Thyroid gland (tissue), 4 donors: ENCODE measurements at places on chromosomes 7 and 10.

DNA sequence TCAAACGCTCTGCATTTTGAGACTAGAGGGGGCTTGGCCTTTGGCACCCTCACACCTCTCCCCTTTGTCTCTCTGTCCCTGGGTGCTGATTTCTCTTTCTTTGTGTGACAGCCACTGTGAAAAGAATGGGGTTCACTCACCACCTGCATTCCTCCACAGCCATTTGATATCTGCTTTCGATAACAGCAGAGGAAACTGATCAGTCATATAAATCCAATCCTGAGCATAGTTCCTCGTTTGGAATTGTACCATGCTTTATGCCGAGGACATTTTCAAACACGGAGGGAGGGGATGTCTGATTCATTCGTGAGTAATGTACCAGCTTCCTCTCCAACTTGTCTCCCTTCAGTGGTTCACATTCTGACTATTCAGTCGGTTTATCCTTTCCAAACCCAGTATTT, 15.8 kb downstream of the MET start:
- H3K4me3 ChIP-seq: no peak overlapping the region
- H3K36me3 ChIP-seq: no peaks in the 10 kb centered on the region
- H3K27me3 ChIP-seq: no peaks in the 10 kb centered on the region
- H3K4me1 ChIP-seq: peaks cover 20% of the 10 kb centered on the region

GRCh38 chr7:122736183-122736582, 33.5 kb upstream of the RNF148 start:
- H3K4me1 ChIP-seq: no peaks in the 10 kb centered on the region
- no peak for DNase-seq
- no peak overlapping the region for H3K27ac ChIP-seq
- H3K36me3 ChIP-seq: no peaks in the 10 kb centered on the region

GRCh38 chr10:103845972-103846371, 9.4 kb downstream of the SH3PXD2A start:
- H3K27me3 ChIP-seq: no peaks in the 10 kb centered on the region
- H3K4me1 ChIP-seq: peaks cover 2% of the 10 kb centered on the region
- H3K4me3 ChIP-seq: no peak overlapping the region

- H3K36me3 ChIP-seq: no peaks in the 10 kb centered on the region
- no peak overlapping the region for H3K4me3 ChIP-seq
- H3K4me1 ChIP-seq: no peaks in the 10 kb centered on the region
These were observed 26.5 kb upstream of the WNT16 start for GRCh38 chr7:121302214-121302745.

DNA sequence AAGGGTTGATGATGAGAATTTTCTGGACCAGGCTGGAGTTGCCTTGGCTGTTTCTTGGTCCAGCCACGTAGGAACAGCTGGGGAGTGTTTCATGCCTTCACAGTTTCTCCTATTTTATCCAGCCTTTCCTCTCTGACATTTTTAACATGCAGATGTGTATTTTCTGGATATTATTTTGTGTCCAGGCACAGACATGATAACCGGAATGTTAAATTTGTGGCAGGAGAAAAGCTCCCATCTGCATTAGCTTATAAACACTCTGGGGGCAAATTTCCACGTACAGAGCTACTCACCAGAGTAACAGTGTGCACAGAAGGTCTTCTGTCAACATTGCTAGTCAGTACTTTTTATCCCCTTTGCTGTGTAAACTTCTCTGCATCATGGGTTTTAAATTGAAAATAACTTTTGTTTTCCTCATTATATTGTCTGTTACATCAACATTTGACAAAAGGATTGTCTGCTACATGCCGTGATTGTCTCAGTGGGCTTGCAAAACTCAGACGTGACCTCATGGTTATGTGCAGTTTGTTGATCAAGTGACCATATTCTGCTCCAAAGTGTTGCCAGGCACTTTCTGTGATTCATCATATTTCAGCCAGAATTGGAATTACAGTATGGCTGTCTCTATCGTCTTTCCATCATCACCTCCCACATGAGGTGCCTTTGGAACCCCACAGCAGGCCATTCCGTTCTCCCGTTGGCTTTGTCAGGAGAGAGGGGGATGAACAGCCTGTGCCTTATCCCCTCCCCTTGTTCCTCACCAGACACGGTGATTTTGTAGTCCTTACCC, 41.4 kb downstream of the INSYN2A start:
- H3K27me3 ChIP-seq: no peaks in the 10 kb centered on the region
- no peak overlapping the region for H3K27ac ChIP-seq
- H3K4me3 ChIP-seq: no peak overlapping the region
- H3K4me1 ChIP-seq: no peaks in the 10 kb centered on the region
- DNase-seq: no peak

DNA sequence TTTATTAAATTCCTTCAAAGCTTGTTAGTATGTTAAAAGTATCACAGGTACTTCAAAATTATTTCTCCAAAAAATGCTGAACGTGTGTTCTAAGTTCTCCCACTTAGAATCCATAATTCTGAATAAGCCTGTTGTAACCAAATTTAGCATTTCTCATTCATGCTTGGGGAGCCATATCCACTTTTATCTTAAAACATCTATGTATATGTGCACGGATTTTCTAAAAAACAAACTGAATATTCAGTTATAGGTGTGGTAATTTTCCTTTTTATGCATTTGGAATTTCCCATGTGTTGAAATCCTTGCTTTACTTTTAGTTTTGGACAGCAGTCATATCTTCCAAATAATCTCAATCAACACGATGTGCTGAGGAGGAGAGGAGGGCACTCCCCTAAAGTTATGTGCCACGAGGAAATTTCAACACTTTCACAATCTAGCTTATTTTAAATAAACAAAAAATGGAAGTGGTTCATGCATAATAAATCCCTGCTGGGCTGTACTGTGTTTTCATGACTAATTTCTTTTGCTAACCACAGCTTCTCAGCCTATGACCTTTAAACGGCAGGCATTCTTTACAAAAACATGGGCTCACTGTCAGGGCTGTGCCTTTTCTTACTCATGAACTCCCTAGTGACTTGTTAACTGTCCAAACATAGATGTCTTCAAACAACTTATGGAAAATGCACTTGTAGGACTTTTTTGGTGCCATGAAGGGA, 380.3 kb upstream of the SEMA3C start:
- no peak overlapping the region for H3K4me3 ChIP-seq
- H3K27ac ChIP-seq: no peak overlapping the region
- H3K36me3 ChIP-seq: no peaks in the 10 kb centered on the region
- H3K4me1 ChIP-seq: no peaks in the 10 kb centered on the region
- H3K27me3 ChIP-seq: no peaks in the 10 kb centered on the region

DNA sequence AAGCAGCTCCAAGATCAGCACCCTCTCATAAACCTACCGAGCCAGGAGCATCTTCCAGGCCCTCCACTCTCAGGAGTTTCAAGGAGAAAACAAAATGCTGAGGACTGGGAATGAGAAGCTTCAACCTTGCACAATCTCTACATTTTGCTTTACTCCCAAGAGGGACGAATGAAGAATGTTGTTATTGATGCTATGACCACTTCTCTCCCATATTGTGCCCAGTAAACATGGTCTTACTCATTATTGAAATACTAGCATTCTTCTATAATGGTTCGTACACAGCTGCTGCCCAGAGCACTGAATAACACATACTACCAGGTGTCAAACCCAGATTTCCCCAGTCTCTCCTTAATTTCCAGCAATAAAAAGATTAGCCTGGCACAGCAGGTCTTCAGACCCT, 63.4 kb upstream of the BET1 start:
- H3K36me3 ChIP-seq: no peaks in the 10 kb centered on the region
- no peaks in the 10 kb centered on the region for H3K27me3 ChIP-seq
- H3K27ac ChIP-seq: no peak overlapping the region
- H3K4me1 ChIP-seq: no peaks in the 10 kb centered on the region
- no peak for DNase-seq
- H3K4me3 ChIP-seq: no peak overlapping the region

GRCh38 chr7:95490231-95490762, 4.6 kb downstream of the ASB4 start:
- no peak overlapping the region for H3K27ac ChIP-seq
- H3K4me1 ChIP-seq: no peaks in the 10 kb centered on the region
- DNase-seq: no peak
- no peaks in the 10 kb centered on the region for H3K36me3 ChIP-seq
- H3K4me3 ChIP-seq: no peak overlapping the region

DNA sequence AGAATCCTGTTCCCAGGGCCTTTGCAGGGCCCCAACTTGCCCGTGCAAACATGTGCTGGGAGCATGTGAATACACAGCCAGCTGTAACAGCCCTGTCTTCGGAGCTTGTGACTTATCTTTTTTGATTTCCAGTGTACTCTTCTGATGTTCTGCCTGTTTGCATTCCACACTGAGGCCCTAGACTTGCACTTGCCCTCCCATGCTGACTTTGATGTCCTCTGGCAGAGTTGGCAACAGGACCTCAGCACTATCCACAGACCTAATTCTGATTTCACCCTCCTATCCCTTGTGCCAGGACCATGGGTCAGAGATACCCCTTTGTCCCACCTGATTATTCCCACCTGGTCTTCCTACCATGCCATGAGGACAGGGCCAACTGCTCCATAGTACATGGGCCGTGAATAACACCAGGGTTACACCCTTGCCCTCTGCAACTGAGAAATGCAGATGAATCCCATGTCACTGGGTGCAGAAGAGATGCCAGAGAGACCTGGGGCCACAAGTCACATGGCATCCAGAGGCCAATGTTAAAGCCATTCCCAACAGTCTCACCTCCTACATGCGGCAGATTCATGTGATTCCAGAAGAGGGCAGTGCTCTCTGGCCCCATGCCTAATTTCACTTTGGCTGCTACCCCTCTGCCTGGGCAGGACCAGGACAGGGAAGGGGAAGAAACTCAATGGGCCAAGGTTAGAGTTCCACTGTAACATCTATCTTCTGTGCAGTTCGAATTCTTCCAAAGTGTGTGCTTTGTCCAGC, 43.0 kb downstream of the SCRN1 start:
- no peak overlapping the region for H3K4me3 ChIP-seq
- no peaks in the 10 kb centered on the region for H3K27me3 ChIP-seq
- no peaks in the 10 kb centered on the region for H3K4me1 ChIP-seq
- DNase-seq: peak; percentile 46
- H3K27ac ChIP-seq: no peak overlapping the region

DNA sequence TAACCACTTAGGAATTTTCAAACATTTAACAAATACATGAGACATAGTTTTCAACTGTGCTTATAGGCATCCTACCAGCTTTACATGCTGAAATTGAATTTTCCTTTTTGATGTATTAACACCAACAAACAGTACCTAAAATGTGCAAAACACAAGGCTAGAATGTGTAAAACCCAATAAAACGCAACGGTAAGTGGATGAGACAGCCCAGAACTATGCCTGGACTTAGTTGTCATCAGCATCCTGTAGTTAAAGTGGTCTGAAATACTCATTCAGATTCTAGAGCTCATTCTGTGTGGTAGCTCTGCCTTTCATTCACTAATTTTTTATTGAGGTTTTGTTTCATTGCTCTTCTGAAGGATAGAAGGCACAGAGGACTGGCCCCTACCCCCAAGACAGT, 137.1 kb downstream of the BMPER start:
- no peak overlapping the region for H3K27ac ChIP-seq
- H3K4me3 ChIP-seq: no peak overlapping the region
- DNase-seq: no peak
- no peaks in the 10 kb centered on the region for H3K36me3 ChIP-seq
- H3K27me3 ChIP-seq: no peaks in the 10 kb centered on the region

DNA sequence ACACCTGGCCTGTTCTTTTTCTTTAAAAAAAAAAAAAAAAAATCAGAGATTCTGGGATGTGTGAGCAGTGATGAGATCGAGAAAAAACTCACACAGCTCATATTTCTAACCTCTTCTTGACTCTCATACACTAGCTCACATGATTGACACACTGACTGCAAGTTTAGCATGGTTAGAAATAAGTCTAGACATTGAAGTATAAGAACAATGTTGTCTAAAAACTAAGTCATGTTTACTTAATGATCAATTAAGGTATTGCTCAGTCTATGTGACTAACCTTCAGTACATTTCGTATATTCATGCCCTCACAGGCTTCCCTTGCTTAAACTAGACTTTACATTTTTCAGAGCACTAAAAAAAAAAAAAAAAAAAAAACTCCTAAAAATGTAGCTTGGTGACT, 775.1 kb downstream of the GATA3 start:
- H3K4me1 ChIP-seq: no peaks in the 10 kb centered on the region
- H3K27me3 ChIP-seq: no peaks in the 10 kb centered on the region
- H3K4me3 ChIP-seq: no peak overlapping the region
- H3K36me3 ChIP-seq: no peaks in the 10 kb centered on the region

GRCh38 chr7:93890041-93890463, 501 bp downstream of the TFPI2 start:
- H3K27ac ChIP-seq: no peak overlapping the region
- no peaks in the 10 kb centered on the region for H3K27me3 ChIP-seq
- peak; percentile 2 for DNase-seq
- H3K36me3 ChIP-seq: no peaks in the 10 kb centered on the region
- H3K4me3 ChIP-seq: peak overlapping the region; percentile 31
- no peaks in the 10 kb centered on the region for H3K4me1 ChIP-seq

GRCh38 chr7:7323352-7323751, 141.0 kb downstream of the C1GALT1 start:
- H3K36me3 ChIP-seq: no peaks in the 10 kb centered on the region
- peak; percentile 67 for DNase-seq
- H3K4me3 ChIP-seq: no peak overlapping the region
- H3K27me3 ChIP-seq: no peaks in the 10 kb centered on the region
- no peak overlapping the region for H3K27ac ChIP-seq

GRCh38 chr10:70057306-70057705, 4.7 kb downstream of the MACROH2A2 start:
- H3K4me3 ChIP-seq: no peak overlapping the region
- H3K27me3 ChIP-seq: no peaks in the 10 kb centered on the region
- H3K36me3 ChIP-seq: no peaks in the 10 kb centered on the region
- H3K27ac ChIP-seq: no peak overlapping the region
- DNase-seq: no peak

- no peak overlapping the region for H3K27ac ChIP-seq
- H3K27me3 ChIP-seq: no peaks in the 10 kb centered on the region
- H3K36me3 ChIP-seq: no peaks in the 10 kb centered on the region
- H3K4me1 ChIP-seq: no peaks in the 10 kb centered on the region
- peak; percentile 19 for DNase-seq
These were observed 136.4 kb upstream of the FGFR2 start for GRCh38 chr10:121734589-121735045.

- DNase-seq: no peak
- H3K27me3 ChIP-seq: no peaks in the 10 kb centered on the region
- no peaks in the 10 kb centered on the region for H3K4me1 ChIP-seq
- H3K4me3 ChIP-seq: no peak overlapping the region
- H3K36me3 ChIP-seq: no peaks in the 10 kb centered on the region
These were observed 49.5 kb upstream of the CREB5 start for GRCh38 chr7:28362812-28363211.

GRCh38 chr7:121355574-121355973, 26.8 kb downstream of the WNT16 start:
- no peak overlapping the region for H3K4me3 ChIP-seq
- no peaks in the 10 kb centered on the region for H3K4me1 ChIP-seq
- H3K27me3 ChIP-seq: no peaks in the 10 kb centered on the region
- no peak for DNase-seq
- H3K27ac ChIP-seq: no peak overlapping the region
